Inflammatory macrophage treated with lipopolysaccharide for 1 hour (primary cell): ENCODE measurements at places on chromosomes 4 and X.

DNA sequence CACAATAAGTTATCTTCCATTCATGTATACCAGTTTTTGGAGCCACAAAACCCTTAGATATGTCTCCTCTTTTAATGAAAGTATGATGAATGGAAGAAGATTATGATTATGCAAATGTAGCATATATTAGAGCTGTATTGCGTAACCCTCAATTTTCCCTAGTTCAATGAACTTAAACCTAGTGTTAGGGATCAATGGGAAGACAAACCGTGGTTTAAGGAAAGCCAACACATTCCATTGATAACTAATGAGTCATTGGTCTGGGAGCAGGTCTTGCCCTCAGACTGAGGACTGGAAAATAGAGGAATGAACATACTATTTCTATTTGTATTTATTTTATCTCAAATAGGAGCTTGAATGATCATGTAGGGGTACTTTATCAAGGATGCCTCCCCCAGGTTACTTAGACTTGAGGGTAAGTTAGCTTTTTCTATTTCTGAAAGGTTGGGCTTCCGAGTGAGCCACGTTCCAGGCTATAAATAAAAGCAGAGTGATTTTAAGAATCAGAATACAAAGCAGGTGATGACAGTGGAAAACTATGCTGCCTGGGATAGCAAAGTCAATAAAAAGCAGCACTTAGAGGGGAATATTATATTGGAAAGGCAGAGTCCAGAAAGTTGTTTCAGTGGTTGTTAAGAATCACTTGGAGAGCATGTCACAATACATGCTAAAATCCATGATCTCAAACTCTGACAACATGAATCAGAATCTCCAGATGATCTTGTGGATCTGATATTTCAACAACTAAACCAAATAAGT, 356.0 kb downstream of the ADAM29 start:
- no peak for DNase-seq

- DNase-seq, result peak; percentile 59
These were observed 2.0 kb downstream of the BCOR start for GRCh38 chrX:40095583-40096394.

DNA sequence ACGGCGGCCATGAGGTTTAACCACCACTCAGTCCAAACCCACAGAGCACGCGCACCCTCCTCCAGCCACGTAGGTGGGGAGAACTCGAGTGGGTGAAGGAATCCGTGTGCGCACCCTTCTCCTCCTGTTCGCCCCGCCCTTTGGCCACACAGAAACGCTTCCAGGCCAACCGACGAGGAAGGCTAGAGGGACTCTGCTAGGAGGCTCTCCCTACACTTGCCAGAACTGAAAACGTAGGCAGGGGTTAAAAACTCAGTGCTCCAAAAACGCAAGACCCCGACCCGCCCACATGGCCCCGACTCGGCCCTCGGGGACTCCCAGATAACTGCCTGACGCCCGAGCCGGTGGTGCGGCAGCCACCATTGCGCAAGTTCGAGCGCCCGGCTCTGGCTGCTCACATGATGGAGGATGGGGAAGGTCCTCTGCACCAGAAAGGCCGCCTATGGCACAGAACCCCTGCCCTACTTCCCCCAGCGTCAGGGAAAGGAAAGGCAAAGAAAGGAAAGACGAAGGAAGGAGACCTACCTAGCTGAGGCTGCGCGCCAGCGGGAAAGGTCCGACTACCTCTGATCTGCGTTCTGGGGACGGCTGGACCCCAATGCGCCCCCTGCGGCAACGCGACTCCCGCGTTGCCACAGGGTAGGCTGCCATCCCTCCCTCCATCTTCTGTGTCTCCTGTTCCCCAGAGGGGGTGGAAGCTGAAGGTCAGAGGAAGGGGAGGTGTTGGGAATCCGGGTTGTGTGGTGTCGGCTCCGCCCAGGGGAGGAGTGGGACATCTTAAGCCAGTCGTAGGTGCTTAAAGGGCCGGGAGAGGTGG, 201.9 kb upstream of the AGTR2 start:
- DNase-seq, result peak; percentile 9

GRCh38 chr4:159685340-159686092, 582.6 kb downstream of the RAPGEF2 start:
- DNase-seq, result no peak

- DNase-seq, result no peak
These were observed 407.9 kb upstream of the AADAT start for GRCh38 chr4:170497689-170498088.

DNA sequence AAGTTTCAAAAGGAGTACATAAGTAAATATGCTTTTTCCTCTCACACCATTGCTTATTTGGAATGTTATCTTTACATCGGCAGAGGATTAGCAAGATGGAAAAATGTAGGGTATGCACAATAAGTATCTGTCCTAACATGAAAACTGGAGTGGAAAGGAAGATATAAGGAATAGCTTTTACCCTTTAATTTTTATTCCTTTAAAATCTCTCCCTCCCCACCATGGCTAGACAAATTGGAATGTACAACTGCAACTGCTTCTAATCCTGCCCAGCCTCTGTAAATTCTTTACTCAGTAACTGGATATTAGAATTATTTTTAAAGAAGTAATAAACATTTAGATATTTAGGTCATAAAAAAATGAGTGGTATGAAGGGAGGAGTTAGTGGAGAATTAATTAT, 171.5 kb downstream of the PCDH18 start:
- no peak for DNase-seq

- DNase-seq, result no peak
These were observed 19.4 kb downstream of the MTTP start for GRCh38 chr4:99593781-99594641.

DNA sequence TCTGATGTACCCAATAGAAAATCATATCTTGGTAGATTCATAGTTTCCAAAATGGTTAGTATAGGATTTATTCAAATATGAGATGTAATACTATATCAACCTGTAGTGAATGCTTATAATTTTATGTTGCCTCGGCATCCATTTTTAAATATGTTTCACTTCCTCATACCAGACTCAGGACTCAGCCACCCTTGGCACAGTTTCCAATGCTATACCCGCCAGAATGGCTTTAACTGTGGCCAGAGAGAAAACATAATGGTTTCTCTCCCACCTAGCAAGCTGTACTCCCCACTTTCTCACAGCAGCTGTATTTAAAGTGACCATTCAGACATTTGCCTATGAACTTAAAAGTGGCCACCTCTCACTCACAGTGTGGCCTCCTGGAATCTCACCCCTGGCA, 466.6 kb upstream of the PABPC4L start:
- DNase-seq, result no peak
